ENCODE measurements at places on chromosomes 5 and 9.

DNA sequence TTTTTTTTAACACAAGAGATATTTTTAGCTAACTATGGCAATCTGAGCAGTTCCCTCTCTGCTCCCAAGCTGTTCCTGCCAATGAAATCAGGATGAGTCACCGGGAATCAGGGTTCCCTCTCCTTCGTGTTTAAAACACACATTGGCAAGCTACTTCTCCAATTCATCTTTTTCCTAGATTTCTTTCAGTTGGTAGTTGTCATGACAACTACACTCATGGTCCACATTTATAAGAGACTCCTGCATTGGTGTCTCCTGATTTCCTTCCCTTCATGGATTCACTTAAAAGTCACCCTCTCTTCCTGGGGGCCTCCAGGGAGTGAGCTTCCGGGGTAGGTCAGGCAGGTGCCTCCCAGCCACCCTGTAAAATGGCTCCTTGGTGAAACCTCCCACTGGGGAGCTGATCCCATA is 72.3 kb upstream of the NIPAL4 start:
- no peak for DNase-seq

GRCh38 chr5:111582993-111583601 is 70.8 kb upstream of the STARD4 start:
- no peak for DNase-seq

- no peak for DNase-seq
Observed at GRCh38 chr9:129604766-129605163, 16.1 kb downstream of the C9orf50 start.

- DNase-seq = no peak
Observed at GRCh38 chr9:126317513-126317912, 9.1 kb upstream of the MVB12B start.

GRCh38 chr5:59164041-59164830 is 581.4 kb downstream of the RAB3C start:
- no peak for DNase-seq

DNA sequence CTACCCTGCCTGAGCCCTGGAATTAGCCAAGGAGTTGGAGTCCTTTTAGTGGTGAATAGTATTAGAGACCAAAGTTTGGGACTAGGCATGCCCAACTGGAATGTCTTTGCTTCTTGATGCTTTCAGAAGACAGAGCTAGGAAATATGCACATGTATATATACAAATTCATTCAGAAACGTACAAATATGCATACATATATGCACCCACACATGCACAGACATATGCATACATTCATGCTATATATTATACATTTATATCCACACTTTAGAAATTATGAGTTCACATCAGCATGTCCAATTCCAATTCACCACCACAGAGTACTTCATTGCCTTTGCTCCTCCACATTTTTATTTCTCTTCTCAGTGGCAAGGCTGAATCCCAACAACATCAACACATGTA is 398.3 kb upstream of the MPDZ start:
- no peak for DNase-seq

DNA sequence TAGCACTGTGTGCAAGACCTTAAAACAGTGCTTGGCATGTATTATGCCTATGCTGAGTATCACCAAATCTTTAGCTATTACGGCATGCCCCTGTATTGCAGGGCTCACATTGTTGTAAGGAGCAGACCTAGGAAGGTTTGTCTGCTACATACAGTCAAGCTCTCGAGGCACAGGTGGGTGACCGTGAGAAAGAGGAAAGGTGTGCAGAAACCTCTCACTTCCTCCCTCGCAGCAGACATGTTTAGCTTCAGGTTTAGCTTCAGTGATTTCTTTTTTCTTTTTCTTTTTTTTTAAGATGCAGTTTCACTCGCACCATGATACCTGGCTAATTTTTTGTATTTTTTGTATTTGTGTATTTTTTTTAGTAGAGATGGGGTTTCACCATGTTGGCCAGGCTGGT is 275.8 kb upstream of the RIOK2 start:
- no peak for DNase-seq
